ENCODE measurements at places on chromosomes 1 and 21. TPM values are rescaled to one million over a fixed set of nuclear protein-coding genes. Genes with fewer than 3 reads are reported as not detected.

The DSCAM gene
- under 0.01 TPM for total RNA-seq

The PANK4 gene
- total RNA-seq: 26.4 TPM

The CLCNKB gene
- not detected for total RNA-seq

The CAPN9 gene
- total RNA-seq: not detected

The PTAFR gene
- 0.13 TPM for total RNA-seq

The PYGO2 gene
- total RNA-seq: 20.4 TPM

The RGL1 gene
- 21.4 TPM for total RNA-seq

The AHCYL1 gene
- total RNA-seq: 64.3 TPM

The C8A gene
- total RNA-seq: not detected

The RBP7 gene
- not detected for total RNA-seq

The DDX59 gene
- total RNA-seq: 8.7 TPM
